Neural crest cell (in vitro differentiated cells): ENCODE measurements at places on chromosomes 7 and 10. TPM values are rescaled to one million over a fixed set of nuclear protein-coding genes. Genes with fewer than 3 reads are reported as not detected.
A peak's percentile ranks its signal among the peaks of the same experiment; 100 is the strongest.

The RAB18 gene
- 72.3 and 75.8 TPM in 2 replicates for total RNA-seq

The NEUROG3 gene
- total RNA-seq, result 0.43 and 0.91 TPM in 2 replicates

The LBX1 gene
- total RNA-seq, result 1.0 and 1.1 TPM in 2 replicates

The DCLRE1A gene
- 19.2 and 19.4 TPM in 2 replicates for total RNA-seq

The ENTPD1 gene
- total RNA-seq, result 0.27 and 0.37 TPM in 2 replicates

DNA sequence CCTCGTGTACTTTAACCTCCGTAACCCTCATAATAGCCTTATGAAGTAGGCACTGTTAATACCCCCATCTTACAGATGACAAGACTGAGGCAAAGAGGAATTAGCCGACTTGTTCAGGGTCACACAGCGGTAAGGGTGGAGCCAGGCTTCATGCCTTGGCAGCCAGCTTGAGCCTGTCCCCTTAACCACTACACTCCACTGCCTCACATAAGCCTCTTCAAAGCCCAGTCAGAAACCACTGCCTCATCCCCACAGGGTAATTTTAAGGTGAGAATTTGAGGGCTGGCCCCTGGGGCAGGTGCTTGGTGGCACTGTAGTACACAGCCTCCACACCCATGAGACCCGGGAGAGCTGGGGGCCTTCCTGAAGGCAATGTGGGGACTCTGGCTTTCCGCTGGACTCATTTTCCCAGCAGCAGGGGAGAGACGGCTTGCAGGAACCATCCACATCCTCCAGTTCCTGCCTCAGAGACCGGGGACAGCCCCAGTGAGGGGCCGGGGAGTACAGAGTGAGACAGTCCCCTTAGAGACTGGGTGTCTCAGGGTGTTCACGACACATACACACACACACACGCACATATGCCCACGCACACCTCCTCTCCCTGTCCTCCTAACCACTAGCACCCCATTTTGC lies 7.6 kb upstream of the C10orf105 start:
- H3K27me3 ChIP-seq, result no peaks in the 10 kb centered on the region
- no peak overlapping the region for H3K4me3 ChIP-seq
- no peak for DNase-seq
- no peak overlapping the region for H3K27ac ChIP-seq
- H3K36me3 ChIP-seq, result no peaks in the 10 kb centered on the region
- peaks cover 7% of the 10 kb centered on the region for H3K4me1 ChIP-seq

GRCh38 chr7:110801502-110801901 lies 289.4 kb upstream of the LRRN3 start:
- H3K36me3 ChIP-seq, result no peaks in the 10 kb centered on the region
- no peak overlapping the region for H3K4me3 ChIP-seq
- no peak for DNase-seq
- no peak overlapping the region for H3K27ac ChIP-seq
- H3K4me1 ChIP-seq, result no peaks in the 10 kb centered on the region
- H3K27me3 ChIP-seq, result no peaks in the 10 kb centered on the region

DNA sequence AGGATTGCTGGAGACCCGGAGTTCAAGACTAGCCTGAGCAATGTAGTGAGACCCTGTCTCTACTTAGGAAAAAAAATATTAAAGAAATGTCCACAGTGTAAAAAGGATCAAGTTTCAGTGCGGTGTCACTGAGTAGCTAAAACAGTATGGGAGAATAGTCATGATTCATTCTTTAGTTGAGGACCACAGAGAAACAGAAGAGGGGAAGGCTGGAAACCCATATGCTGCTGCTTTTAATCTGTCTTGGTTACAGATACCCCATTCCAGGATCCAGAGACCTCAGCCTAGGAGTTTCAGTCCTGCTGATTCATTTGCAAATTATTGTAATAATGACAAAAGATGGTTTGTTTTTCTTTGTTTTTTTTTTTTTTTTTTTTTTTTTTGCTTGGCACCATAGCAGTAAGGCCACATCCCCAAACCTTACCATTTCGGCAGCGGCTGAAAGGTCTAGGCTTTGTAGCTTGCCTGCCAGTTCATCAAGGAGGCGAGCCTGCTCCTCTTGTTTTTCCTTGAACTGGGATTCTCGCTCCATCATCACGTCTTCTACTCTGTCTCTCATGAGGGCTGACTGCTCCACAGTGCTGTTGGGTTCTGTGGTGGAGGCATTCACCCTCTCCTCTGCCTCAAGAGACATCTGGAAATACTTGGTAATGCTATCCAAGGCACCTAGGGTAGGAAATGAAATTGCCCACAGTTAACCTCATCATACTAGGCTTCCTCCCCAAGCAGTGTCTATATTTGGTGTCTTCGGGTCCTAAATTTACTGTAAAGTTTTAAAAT lies 44.2 kb downstream of the DLD start:
- H3K27me3 ChIP-seq, result no peaks in the 10 kb centered on the region
- peaks cover 39% of the 10 kb centered on the region for H3K4me1 ChIP-seq
- peaks cover 26% of the 10 kb centered on the region for H3K36me3 ChIP-seq
- no peak for DNase-seq
- peak overlapping the region; percentile 87 for H3K27ac ChIP-seq
